ENCODE measurements at places on chromosomes 7 and 10. TPM values are rescaled to one million over a fixed set of nuclear protein-coding genes. Genes with fewer than 3 reads are reported as not detected.

- DNase-seq: no peak
These were observed 64.4 kb downstream of the RAPGEF5 start for GRCh38 chr7:22292531-22292930.

GRCh38 chr7:150962553-150963399 is 15.3 kb downstream of the KCNH2 start:
- DNase-seq: peak; percentile 40

DNA sequence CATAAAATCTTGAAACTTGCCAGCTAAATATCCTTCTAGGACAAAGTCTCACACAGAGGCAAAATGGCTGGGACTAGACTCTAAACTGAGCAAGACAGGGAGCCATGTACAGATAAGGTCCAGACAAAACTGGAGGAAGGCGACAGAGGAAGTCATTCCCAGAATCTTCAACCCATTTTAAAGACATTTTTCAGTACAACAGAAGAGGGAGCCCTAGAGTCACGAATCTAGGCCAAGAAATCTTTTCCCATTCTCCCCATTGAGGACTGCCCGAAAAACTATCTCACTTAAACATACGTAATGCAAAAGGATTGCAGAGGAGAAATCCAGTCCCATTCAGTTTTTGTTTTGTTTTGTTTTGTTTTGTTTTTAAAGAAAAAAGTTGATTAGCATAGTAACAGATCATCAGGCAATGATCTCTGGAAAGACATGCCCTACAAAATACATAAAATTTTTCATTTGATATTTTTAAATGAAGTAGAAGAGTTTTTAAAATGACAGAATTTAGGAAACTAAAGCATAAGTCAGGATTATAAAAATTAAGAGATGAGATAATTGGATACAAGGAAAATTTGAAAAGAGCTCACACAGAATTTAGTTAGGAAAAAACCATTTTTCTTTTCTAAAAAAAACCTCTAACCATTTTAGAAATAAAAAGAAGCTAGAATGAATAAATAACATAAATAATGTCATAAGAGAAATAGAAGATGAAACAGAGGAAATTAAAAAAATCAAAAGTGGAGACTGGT is 16.9 kb upstream of the PRF1 start:
- no peak for DNase-seq

PLAU gene
- 1.7 TPM for total RNA-seq

- no peak for DNase-seq
These were observed 127.2 kb upstream of the CDK6 start for GRCh38 chr7:92963566-92963965.

CLCN1 gene
- total RNA-seq: not detected

All from activated T-helper 2 cell treated with anti-CD3 and anti-CD28 coated beads, Interferon-gamma antibody, Interleukin-2, Interleukin-4, amounts not matched to agents 10 μg/mL and 5 μg/mL and 100 μg/mL, durations not matched to agents 14 hours and 24 hours and 36 hours (primary cell).